ENCODE measurements at places on chromosomes 5 and 9.

- no peak for DNase-seq
Observed at GRCh38 chr9:81819155-81819554, 109.1 kb upstream of the SPATA31D4 start.

DNA sequence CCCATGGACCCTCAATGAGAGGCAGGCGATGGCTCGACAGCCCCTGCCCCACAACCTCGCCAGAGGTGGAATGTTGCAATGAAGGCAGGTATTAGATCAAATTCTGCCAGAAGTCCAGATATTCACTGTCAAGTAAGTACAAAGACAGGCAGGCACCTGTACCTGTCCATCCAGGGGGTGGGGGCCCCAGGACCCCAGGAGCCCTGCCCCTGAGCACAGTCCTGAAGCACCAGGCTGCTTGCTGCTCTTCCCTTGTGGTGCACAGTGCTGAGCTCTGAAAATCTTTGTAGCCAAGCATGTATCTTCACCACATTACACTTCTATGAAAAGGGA, 26.2 kb upstream of the HMCN2 start:
- no peak for DNase-seq

DNA sequence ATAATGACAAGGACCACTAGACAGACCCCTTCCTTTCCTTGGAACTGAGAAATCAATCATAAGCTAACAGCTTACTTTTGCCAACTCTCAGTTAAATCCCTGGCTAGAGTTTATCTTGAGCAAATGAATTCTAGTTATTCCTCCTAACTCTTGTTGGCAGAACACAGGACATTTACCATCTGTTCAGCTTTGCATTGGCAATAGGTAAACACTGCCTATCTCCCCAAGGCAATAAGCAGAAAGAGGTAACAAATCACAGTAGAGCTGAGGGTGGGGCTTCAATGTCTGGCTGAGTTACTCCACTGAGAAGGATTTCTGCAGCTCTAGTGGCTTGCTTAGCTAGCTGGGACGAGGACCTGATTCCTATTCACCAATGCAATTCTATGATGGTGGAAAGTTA, 503.3 kb upstream of the GRIA1 start:
- no peak for DNase-seq

DNA sequence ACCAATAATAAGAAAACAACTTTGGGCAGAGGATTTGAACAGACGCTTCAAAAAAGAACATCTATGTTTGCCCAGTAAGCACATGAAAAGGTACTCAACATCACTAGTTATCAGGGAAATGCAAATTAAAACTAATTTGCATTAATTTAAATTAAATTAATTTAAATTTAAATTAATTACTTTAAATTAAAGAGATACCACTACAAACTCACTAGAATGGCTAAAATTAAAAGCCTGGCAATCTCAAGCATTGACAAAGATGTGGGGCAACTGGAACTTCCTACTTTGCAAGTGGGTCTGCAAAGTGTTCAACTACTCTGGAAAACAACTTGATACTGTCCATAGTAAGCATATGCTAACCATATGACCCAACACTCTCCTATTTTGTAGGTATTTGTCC, 32.1 kb upstream of the ELL2 start:
- no peak for DNase-seq

GRCh38 chr5:2038321-2039179, 155.8 kb upstream of the IRX4 start:
- DNase-seq, result no peak

GRCh38 chr9:31146485-31147166, 1237.8 kb upstream of the ACO1 start:
- no peak for DNase-seq

Data from M059J (cell line).